Adipocyte (in vitro differentiated cells): ENCODE measurements at places on chromosomes 6 and 20.
A peak's percentile ranks its signal among the peaks of the same experiment; 100 is the strongest.

- DNase-seq = no peak
Observed at GRCh38 chr6:134609716-134610261, 291.9 kb upstream of the SGK1 start.

GRCh38 chr20:63166193-63167020 lies 49.5 kb downstream of the YTHDF1 start:
- no peak for DNase-seq

DNA sequence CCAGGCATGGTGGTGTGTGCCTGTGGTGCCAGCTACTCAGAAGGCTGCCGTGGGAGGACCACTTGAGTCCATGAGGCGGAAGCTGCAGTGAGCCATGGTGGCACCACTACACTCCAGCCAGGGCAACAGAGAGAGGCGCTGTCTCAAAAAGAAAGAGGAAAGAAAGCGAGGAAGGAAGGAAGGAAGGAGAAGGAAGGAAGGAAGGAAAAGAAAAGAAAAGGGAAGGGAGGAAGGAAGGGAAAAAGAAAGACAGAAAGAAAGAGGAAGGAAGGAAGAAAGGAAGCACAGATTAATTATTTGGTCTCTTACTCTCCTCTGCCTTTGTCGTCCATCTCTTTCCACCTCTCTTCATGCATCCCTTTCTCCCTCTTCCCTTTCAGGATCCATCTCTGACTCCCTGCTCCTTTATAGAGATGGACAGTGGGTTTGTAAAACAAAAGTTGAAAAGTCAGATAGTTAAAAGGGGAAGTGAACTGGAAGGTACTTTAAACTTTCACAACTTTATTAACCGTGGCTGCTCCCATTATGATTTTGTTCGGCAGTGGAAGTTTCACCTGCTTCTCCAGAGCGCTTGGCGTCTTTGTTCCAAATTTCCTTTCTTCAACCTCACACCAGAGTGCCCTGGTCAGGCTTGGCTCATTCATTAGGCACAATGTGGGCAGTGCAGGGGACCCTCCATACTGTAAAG lies 1.5 kb downstream of the HLA-DQA1 start:
- no peak for DNase-seq

GRCh38 chr6:26383624-26384417 lies 913 bp downstream of the BTN2A2 start:
- peak; percentile 74 for DNase-seq

DNA sequence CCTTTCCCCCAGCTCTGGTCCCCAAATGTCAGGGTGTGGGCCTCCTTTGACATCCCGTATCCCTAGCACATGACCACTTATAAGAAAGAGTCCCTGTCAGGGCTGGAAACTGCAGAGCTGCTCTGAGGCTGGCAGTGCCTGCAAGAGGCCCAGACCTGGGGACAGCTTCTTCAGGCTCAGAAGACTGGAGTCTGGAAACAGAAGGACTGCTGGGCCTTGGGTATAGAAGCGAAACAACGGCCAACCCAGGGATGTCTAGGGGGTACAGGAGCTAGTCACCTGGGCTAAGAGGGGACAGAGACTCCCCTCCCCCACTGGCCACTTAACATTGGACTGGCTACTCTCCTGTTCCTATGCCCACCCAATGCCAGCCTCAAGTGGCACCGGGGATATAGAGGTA lies 4.7 kb downstream of the SCUBE3 start:
- DNase-seq = peak; percentile 9

- DNase-seq = peak; percentile 100
Observed at GRCh38 chr20:56392132-56392880, at the start of the genes AURKA and CSTF1. Gene AURKA (minus strand): TSS chr20:56392215. CDS start chr20:56388197, 4,018 bp downstream. Gene CSTF1 (plus strand): TSS chr20:56392645. CDS start chr20:56395553, 2,908 bp downstream.

- DNase-seq = no peak
Observed at GRCh38 chr20:48919882-48920526, 1.5 kb upstream of the ARFGEF2 start.

DNA sequence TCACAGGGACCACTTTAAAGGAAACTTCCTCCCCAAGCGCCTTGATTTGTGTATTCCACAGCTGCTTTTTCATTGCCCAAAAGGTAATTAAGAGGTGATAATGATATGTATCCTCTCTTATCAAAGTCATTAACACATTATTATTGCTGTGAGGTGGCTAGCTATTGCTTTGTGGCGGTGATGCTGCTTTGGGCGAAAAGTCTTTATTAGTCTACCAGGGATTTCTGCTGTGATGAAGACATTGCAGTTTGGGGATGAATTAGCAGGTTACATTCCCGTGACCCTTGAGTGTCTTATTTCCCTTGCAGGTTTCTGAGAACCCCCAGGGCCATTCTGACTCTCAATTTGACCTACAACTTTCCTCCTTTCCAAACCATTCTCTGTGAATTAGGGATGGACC lies 143.4 kb upstream of the SOX4 start:
- DNase-seq = no peak

DNA sequence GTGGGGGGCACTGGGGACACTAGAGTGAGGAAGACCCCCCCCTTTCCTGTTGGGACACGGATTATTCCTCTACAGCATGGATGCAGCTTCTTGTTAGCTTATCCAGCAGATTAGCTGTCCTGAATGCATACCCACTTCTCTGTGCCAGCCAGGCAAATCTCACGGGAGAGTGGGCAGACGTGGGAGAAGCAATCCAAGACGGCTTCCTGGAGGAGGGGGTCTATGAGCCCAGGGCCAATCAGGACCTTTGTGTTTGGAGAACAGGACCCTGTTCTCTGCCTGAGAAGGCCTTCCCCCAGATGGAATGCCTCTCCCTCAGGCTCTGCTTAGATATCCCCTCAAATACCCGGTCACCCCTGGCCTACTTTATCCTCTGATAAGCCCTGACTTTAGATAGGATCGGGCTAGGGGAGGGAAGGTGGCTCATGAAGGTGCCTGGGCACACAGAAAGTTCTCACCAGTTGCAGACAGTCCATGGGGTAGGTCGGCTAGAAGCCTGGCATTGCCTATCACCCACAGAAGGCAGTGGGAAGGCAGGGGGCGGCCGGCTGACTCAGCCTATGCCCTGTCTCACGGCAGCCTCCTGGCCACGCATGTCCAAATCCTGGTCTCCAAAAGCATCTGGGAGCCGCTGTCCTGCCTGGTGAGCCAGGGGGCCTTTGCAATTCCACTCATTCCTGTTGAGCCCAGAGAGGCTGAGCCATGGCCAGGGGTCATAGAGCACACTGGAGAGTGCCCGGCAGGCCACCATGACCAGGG lies 34.7 kb downstream of the SUN5 start:
- DNase-seq = no peak

DNA sequence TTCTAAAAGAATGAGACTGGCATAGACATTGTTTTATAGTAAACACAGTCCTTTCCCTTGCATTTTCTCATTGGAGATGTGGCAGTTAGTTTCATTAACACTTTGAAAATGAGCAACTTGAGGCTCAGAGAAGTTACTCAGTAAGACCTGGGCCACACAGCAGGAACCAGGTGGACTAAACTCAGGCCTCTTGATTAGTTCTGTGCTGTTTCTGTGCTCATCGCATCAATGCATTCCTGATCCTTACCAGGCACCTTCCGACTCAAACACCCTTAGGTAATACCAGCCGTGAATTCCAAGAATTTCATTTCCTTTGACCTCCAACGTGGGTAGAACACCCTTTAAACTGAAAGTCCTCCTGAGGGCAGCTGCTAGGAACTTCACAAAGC lies 362.8 kb downstream of the ESR1 start:
- DNase-seq = no peak

GRCh38 chr6:142845624-142846458 lies 99.1 kb downstream of the HIVEP2 start:
- peak; percentile 93 for DNase-seq

DNA sequence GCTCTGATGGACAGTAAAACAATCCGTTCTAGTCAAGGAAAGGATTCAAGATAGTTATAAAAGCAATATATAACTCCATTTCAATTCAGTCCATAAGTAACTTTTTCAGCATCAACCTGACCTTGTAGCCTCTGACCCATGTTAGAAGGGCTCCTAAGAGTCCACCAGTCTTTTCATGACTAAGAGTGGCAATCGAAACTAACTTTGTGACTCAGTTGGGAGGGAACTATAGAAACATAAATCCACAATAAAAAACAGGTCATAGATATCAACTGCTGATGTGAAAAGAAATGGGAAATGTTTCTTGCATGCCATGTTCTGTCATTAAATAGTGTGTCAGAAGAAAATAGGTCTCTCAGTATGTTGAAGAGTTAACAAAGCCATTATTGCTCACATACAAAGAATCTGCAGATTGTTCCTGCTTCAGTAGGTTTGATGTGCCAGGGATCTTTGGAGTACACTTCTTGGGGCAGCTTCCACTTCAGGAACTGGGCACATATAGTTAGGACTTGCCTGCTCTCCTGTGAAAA lies 16.2 kb upstream of the RBL1 start:
- DNase-seq = no peak

DNA sequence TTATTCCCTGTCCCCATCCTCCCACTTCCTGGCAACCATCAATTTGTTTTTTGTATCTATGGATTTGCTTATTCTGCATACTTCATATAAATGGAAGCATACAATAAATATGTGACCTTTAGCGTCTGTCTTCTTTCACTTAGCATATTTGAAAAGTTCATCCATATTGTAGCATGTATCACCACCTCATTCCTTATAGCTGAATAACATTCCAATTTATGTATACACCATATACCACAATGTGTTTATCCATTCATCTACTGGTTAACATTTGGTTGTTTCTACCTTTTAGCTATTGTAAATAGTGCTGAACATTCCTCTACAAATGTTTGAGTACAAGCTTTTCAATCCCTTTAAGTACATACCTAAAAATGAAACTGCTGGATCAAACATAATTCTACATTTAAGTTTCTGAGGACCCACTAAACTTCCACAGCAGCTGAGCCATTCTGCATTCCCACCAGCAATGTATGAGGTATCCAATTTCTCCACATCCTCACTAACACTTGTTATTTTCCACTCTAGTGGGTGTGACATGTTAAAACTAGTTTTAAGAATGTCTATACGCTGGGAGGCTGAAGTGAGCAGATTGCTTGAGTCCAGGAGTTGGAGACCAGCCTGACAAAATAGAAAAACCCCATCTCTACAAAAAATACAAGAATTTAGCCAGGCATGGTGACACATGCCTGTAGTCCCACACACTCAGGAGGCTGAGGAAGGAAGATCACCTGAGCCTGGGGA lies 32.9 kb downstream of the NUDT3 start:
- DNase-seq = peak; percentile 80

GRCh38 chr6:16305246-16305725 lies 66.9 kb downstream of the GMPR start:
- no peak for DNase-seq

DNA sequence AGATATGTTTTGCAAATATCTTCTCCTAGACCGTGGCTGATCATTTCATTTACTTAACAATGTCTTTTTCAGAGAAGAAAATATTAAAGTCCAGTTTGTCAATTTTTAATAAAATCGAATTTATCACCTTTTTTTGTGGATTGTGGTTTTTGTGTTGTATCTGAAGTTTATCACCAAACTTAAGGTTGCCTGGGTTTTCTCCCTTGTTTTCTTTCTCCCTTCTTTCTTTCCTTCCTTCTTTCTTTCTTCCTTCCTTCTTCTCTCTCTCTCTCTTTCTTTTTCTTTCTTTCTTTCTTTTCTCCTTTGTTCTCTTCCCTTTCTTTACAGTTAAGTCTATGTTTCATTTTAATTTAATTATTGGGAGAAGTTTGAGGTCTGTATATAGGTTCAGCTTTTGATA lies 68.7 kb downstream of the RNF182 start:
- no peak for DNase-seq

DNA sequence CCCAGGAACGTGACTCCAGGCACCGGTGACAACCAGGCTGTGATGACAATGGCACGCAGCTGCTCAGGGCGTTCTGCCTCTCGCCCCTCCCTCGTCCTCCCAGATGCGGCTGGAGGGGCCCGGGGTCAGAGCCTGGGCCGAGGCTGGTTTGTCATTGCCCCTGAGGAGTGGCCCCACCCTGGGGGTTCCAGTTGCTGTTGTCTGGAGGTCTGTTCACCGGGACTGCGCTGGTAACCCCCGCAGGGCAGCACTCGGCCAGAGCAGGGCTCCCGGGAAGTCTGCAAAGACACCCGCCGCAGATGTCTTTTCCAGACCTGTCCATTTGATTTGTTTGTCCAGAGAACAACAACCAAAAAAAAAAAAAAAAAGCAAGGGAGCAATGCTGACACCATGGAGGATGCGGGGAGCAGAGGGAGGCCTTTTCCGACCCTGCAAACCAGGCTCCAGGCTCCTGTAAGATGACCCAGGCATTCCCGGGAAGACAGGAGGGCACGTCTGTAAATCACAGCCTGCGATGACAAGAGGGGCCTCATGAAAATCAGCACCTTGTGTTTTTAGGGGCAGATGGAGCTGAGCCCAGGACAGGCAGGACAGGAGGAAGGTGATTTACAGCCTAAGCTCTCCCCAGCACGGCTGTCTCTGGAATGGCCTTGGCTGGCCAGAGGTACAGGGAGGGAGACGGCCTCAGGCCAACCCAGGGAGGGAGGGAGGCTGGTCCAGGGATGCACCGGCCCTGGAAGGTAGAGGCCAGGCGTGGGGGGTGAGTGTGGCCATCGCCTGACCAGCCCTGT lies 189.3 kb downstream of the ERMARD start:
- DNase-seq = no peak

DNA sequence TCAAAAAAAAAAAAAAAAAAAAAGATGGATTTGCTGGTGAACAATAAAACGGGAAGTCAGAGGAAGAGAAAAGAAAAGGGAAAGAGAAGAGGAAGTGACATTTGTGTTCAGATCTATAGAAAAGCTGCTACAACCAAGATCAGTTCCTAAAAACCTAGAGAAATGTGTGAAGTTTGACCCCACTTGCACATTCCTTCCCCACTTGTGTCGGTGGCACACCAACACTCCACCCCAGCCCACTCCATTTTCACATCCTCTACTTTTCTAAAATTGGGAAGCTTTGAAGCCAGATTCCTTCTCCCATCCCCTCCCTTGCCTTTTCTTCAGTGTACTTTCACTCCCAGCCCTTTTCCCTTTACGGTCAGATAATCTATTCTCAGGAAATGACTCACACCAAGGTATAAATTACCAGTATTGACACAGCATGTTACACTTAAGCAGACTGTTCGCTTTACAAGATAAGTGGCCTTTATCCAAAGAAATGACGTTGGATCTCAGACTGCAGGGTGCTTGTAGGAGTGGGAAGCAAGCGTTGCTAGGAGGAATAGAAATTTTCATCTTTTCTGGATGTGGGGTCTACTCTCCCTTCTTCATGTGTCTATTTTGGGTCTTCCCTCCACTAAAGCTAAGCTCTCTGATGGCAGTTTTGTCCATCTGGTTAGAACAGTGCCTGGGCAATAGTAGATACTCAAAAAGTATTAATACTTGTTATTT lies 92.5 kb upstream of the ADGRF1 start:
- peak; percentile 90 for DNase-seq

GRCh38 chr6:150271501-150272263 lies 97.1 kb upstream of the IYD start:
- no peak for DNase-seq

DNA sequence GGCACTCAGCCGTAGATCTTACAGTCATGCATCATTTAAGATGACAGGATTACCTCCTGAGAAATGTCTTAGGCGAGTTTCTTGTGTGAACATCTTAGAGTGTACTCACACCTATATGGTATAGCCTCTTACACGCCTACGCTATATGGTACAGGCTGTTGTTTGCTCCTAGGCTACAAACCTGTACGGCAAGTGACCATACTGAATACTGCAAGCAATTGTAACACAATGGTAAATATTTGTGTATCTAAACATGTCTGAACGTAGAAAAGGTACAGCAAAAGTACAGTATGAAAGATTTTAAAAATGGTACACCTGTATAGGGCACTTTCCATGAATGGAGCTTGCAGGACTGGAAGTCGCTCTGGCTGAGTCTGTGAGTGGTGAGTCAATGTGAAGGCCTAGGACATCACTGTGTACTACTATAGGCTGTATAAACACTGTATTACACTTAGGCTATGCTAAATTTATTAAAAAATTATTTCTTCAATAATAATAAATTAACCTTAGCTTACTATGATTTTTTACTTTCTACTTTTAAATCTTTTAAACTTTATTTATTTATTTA lies 541 bp upstream of the IL20RA start:
- no peak for DNase-seq
